Activated naive CD8-positive, alpha-beta T cell treated with anti-CD3 and anti-CD28 coated beads, Interleukin-2, amount 10 ng/mL, durations not matched to agents 7 days and 5 days (primary cell): ENCODE measurements at places on chromosomes 7 and 10. TPM values are rescaled to one million over a fixed set of nuclear protein-coding genes. Genes with fewer than 3 reads are reported as not detected.

Gene MACC1
- total RNA-seq, result 0.44 TPM

- DNase-seq, result no peak
Observed at GRCh38 chr7:55477781-55478374, 94.4 kb downstream of the VOPP1 start.

Gene SKAP2
- total RNA-seq, result 12.9 TPM

Gene MMD2
- not detected for total RNA-seq

GRCh38 chr7:77894574-77895091, 96.1 kb downstream of the PHTF2 start:
- DNase-seq, result no peak

Gene ABCA13
- 0.06 TPM for total RNA-seq

DNA sequence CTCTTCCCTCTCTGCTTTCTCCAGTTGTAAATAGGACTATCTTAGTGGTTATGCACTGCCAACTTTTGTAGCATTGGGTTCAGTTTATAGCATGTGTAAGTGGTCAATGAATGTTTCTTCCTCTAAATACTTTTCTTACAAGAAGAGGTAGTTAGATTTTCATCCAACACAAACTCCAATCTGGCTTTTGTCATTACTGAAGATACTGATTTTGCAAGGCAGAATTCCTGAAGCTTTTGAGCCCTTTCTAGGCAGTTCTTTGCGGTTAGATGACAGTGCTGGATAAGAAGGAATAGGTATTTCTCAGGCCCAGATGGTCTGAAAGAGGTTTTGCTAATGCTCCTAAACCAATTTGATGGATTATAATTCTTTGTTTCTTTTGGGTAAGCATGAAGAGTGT, 60.5 kb downstream of the BICC1 start:
- no peak for DNase-seq

Gene CCL24
- total RNA-seq, result not detected

DNA sequence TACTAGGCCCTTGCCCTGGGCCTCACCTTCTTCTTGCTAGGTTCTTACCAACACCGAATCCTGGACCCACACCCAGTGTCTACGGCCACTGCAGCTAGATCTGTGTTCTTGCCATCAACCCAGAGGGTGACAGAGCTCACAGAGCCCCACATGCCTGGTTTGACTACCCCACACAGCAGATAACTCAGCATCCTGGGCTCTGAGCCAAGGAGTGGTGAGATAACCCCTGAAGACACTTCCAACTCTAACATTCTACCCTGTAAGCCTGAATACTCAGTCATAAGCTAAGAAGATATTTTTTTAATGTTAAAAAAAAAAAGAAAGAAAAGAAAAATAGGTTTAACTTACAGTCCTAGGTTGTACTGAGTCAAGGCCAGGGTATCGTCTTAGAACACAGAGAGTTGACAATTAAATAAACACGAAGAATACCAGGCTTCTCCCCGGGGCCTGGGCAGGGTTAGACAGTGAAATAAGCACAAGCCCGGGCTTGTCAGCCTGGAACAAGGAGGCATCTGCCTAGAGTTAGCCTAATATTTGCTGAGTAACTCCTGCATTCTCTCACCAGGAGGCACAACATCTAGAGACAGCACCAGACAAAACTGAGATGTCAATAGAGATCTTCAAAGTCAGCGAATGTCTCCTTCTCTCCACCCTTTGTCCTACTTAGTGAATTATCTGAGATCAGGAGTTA, 556.5 kb upstream of the LRRN3 start:
- no peak for DNase-seq

Gene NUTM2E
- not detected for total RNA-seq

- DNase-seq, result no peak
Observed at GRCh38 chr10:72834183-72834825, 59.2 kb upstream of the OIT3 start.

Gene ABCB4
- not detected for total RNA-seq

DNA sequence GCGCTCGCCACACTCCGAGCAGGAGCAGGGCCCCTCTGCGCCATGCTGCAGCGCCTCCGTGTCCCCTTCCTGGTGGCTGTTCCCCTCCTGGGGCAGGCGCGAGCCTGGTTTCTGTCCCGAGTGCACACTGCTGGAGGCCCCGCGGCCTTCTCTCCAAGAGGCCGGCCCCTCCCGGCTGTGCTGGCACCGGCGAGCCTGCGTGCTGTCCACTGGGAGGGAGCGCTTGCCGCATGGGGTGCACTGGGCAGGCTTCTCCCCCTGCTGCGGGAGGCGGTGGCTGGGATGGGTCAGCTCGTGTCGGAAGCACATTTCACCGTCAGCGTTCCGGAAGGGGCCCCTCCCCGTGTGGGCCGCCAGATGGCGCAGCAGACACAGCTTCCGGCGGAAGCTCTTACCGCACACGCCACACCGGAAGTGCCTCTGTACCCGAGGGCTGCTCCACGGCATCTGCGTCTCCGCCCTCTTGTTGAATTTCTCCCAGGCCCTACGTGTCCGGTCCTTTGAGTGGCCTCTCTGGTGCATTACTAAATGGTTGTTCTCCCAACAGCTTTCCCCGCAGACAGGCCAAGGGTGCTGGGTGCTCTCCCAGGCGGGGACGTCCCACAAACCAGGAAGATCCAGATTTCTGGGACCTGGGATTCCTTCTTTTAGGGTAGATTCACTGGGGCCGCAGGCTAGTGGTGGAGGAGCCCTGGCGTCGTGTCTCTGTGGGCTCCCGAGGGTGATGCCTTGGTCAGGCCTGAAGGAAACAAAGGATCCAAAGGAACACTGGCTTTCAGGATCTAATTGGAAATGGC, 18.7 kb downstream of the ZNF786 start:
- DNase-seq, result peak; percentile 55

DNA sequence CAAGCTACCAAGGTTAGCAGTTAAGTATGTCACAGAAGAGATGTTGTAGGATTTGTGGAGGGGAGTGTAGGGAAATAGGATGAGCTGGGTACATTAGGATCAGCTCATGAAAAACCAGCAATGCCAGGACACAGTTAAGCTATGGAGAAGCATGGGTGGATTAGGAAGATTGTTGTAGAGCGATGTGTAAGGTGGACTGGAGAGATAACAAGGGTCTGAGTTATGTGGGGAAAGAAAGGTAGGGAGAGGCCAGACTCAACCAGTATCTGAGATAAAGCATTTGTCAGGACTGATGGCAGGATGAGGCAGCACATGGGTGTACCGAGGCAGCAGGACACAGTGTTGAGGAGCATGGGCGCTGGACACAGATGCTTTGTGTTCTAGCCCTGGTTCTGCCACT, 85.4 kb upstream of the PRR15 start:
- DNase-seq, result no peak

- no peak for DNase-seq
Observed at GRCh38 chr10:99304862-99305229, 24.3 kb upstream of the CNNM1 start.

GRCh38 chr7:136496551-136496950, 371.9 kb upstream of the CHRM2 start:
- no peak for DNase-seq

Gene KLF6
- 350 TPM for total RNA-seq

Gene FAM25A
- not detected for total RNA-seq

- no peak for DNase-seq
Observed at GRCh38 chr7:124596881-124597280, 168.7 kb downstream of the GPR37 start.
